ENCODE measurements at places on chromosomes 1 and 21.

- DNase-seq, result no peak
These were observed 30.0 kb downstream of the SOX13 start for GRCh38 chr1:204102739-204103430.

GRCh38 chr1:68600049-68600661 is 103.3 kb upstream of the DEPDC1 start:
- DNase-seq, result no peak

DNA sequence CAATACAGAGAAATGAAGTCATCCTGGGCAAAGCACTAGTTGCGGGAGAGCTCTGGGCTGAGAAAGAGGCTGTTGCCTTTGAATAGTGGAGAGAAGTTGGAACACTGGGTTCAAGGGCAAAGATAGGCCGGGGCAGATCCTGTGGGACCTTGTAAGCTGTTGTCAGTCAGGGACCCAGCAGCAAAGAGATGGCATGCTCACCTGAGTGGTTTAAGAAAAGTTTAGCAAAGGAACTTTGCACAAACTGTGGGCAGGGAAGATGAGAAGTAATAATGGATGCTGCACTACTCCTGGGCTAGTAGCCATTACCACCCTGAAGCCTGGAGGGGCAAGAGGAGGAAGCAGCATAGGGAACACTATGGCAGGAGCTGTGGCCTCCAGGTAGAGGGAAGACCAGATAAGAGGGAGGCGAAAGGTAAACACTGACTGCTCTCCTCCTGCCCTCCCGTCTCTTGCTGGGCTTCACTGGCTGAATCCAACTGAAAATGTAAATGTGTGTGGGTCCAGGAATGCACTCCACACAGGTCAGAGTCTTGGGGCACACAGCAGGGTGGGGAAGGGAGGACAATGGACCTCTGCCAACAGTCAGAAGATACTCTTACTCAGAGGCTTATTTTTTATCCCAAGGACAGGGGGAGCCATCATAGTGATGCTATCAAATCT is 129.2 kb downstream of the PLPP3 start:
- DNase-seq, result no peak

DNA sequence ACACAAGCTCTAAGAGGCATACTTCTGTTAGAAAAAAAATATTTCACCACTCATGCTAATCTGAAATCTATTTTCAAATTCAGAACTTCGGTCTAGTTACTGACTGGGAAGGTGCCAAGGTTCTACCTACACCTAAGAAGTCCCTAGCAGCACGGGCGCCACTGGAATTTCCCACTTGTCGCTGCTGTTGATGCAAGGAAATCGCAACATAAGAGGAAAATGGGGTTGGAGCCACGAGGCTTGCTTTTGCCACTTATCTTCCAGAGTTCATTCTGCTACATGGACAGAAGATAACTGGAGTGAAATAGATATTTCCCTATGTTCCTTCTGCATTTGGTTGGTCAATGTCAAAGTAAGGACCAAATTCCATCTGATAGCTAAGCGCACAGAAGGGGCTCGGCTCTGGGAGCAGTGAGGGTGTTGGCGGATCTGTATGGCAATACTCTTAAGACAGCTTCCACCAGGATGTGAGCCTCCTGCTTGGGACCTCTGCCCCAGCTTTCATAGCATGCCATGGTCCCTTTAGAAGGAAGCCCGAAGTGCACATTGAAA is 47.2 kb downstream of the RCAN1 start:
- no peak for DNase-seq

DNA sequence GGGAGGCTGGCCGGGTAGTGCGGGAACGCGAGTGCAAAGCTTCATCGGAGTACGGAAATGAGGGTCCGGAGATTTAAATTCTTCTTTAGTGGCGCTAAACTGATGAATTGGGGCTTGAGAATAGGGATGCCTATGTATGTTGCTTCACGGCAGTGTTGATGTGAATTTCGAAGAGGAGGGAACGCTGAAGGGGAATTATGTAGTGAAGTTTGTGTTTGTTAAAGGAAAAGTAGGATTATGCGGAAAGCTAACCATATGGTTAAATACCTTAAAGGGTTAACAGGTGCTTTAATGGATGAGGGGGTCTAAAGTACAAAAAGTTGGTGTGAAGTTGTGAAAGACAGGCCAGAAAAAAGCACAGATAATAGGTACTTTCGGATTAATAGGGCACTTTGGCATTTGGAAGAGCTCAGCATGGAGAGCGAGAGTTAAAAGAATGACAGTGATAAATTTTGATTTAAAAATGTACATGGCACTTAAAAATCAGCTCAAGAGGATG is 1.4 kb downstream of the HS2ST1 start:
- DNase-seq, result no peak

DNA sequence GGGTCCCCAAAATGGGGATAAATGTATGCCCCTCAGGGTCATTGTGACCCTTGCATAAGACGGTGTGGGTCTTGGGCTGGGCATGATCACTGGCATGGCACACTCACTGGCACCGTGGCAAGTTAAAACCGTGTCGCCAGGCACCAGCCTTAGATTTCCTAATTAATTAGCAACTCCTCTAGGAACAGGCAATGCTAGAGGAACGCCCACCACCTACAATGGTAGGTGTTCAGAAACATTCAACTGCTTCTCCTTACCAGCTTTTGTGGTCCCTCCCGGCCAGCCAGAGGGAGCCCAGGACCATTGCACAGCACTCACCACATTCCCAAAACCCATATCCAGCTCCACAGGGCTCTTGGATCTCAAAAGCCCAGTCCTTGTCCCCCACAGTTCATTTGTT is 36.4 kb downstream of the EPHA2 start:
- DNase-seq, result no peak

DNA sequence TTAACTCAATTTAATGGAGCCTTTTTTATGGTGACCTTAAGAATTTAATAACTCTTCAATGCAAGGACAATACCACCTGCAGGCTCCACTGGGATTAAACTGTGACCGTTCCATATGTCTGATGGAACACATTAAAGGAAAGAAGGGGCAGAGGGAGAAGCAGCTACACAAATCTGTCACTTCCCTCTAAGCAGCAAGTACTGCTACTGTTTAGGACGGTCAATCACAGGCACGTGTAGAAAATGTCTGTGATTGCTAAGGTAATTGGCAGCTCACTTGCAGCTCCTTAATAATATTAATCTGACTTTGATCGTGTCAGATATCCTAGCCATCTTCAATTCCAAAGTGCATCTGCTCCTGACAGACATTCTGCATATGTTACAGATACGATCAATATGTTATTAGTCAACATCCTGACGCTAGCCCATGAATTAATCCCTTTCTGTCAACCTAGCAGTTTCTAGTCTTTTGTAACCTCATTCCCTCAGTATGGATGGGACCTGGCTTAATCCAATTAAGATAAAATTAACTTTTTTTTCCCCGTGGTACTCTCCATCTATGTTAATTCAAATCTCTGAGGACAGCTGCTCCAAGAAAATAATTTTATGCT is 1012.4 kb downstream of the AMY1C start:
- DNase-seq, result no peak

GRCh38 chr1:155207806-155208540 is at the start of gene THBS3:
THBS3 (minus strand) TSS chr1:155207897; CDS start chr1:155207876, 21 bp downstream.
- no peak for DNase-seq

DNA sequence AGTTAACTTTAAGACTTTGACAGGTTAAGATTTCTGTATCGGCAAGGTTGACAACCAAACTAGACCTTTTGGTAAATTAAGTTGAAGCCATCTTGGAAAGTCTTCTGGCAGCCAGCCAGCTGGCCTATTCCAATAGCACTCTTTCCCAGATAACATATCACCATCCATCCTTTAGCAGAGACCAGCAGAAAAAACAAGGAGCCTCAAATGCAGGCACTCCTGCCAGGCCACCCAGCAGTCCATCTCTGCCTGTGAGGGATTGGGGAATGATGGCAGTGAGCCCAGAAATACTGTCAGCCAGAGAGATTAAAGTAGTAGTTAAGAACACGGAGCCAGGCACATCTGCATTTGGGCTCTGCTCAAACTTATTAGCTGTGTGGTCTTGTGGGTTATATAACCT is 19.4 kb downstream of the ZBTB40 start:
- no peak for DNase-seq

- DNase-seq, result no peak
These were observed 129.7 kb downstream of the RNF220 start for GRCh38 chr1:44534771-44535170.

- no peak for DNase-seq
These were observed 36.7 kb upstream of the KCNK2 start for GRCh38 chr1:215045698-215046308.

GRCh38 chr1:152932170-152932811 is 14.7 kb upstream of the SPRR5 start:
- DNase-seq, result no peak

DNA sequence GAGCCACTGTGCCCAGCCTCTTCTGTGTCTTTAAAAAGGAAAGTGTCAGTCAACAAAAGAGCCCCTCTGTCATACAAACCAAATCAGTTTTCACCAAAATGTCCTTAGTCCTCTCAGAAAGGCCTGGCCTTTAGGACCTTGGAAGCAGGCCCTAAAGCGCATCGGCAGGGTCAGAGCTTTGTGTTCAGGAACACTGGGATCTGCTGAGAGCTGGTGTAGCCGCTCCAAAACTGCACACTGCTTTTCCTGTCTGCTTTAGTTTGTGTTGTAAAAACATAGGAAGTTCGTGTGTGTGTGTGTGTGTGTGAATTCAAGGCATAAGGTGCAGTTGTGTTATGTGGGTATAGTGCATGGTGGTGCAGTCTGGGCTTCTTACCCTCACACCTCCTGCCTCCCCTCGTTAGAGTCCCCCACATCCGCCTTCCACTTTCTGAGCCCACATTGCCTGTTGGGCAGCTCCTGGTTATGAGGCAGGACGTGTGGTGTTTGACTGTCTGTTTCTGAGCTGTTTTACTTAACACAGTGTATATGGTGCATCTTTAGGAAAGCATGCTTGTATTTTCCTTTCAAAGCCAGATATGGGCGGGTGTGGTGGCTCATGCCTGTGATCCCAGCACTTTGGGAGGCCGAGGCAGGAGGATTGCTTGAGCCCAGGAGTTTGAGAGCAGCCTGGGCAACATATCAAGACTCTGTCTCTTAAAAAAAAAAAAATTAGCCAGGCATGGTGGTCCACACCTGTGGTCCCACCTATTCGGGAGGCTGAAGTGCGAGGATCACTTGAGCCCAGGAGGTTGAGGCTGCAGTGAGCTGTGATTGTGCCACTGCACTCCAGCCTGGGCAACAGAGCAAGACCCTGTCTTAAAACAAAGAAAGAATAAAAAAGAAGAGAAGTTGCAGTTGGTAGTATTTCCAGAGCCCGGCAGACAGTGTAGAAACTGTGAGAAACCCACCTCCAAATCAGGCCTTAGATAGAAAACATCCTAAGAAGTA is 12.4 kb downstream of the IBA57 start:
- no peak for DNase-seq

GRCh38 chr1:205270764-205271163 is 43.0 kb downstream of the TMCC2 start:
- no peak for DNase-seq

GRCh38 chr1:170498876-170499275 is 33.1 kb upstream of the GORAB start:
- DNase-seq, result no peak

GRCh38 chr1:230083746-230084407 is 16.8 kb downstream of the GALNT2 start:
- no peak for DNase-seq

GRCh38 chr1:153478692-153479618 is 18.5 kb upstream of the S100A7 start:
- no peak for DNase-seq

DNA sequence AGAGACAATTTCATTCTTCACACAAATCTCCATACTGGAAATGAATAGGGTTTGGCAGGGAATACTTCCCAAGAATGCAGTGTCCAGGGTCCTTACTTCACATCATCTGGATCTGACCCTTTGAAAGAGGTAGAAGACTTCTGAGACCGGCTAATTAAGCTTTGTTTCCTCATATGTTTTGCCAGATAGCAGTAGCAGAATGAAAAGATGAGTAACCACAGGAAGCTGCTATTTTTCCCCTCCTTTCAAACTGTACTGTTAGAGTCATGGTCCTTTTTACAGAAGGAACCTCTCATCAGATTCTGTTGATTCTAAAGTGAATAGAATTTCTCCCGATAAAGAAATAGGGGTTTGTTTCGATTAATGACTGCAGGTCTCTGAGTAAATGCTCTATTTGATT is 1.4 kb upstream of the OLFML3 start:
- DNase-seq, result no peak

DNA sequence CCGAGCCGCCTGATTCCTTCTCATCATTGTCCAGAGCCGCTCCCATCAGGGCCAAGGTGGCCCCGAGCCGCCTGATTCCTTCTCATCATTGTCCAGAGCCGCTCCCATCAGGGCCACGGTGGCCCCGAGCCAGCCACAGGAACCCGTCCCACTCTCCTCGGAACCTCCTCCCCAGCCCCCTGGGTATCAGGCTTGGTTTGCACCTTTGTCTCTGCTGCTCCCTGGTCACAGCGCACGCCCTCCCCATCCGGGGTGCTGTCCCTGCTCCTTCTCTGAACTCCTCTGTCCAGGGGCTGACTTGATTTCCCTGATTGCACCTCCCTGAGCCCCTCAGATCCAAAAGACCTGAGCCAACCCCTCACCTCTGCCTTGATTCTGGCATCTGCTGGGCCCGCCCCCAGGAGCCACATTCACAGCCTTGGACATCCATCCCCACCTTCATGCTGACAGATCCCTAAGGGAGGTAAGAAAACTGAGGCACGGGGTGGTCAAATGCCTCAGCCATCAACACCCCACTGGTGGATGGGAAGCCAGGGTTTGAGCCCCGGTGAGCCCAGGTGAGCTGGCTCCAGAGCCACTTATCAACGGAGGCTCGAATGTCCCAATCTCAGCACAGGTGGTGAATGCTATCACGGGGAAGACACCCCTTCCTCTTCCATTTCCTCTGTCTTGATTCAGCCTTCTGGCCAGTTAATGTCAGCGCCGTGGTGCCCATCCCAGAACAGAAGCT is 25.6 kb upstream of the COL18A1 start:
- no peak for DNase-seq

GRCh38 chr1:204931313-204931712 is 60.7 kb downstream of the NFASC start:
- no peak for DNase-seq

DNA sequence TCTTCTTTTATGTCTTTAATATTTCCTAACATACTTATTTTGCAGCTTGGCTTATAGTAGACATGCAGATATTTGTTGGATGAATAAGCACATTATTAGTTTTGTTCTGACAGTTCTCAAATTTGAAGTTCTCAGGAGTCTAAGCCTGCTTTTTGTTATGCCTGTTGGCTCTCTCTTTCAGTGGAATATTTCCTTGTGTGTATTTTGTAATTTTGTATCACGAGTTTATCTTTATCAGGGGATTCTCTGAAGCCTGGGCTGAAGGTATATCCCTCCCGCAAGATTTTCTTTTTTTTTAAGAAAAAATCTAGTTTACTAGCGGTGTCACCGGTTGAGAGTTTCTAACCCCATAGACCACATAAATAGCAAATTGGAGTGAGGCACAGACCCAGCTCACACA is 105.9 kb downstream of the RGL1 start:
- no peak for DNase-seq
